NCI-H69 (cell line): ENCODE measurements at places on chromosomes 5 and 9.
A peak's percentile ranks its signal among the peaks of the same experiment; 100 is the strongest.

GRCh38 chr5:54159153-54159892, 151.1 kb downstream of the ARL15 start:
- DNase-seq = peak; percentile 34

DNA sequence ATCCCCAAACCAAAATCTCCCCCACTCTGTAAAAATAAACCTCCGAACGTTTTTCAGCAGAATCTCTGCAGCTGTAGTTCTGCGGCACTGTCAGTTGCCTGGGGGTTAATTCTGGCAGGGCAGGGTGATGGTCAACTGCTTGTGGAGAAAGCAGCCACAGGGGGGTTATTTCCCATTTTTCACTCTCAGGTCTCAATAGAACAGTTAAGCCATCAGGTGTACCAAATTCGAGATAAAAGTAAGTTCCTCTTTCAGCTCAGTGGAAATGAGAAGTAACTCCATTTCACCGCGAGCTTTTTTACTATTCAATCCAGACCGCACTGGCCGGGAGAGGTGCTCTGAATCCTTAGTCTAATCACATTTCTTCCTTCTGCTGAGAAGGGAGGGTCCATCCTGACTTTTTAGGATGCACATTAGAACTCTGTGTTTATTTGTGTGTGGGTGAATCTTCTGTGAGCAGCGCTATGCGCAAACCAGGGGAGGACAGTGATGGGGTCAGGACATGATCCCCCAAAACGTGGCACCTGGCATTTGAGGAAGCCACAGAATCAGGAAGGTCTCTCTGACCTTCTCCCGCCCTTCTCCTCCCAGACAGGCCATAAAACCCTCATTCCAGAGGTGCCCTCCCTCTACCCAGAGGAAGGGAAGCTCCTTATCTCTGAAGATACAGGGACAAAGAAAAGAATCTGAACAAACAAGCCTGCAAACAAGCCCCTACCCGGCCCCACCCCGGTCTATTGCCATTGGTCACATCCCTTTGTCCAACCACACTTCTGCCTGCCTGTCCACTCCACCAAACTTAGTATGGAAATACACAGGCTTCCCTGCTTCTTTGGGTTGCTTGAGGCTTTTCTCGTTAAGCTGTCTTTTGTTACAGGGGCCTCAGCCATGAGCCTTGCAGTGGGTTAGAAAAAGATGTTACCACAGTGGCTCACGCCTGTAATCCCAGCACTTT, 229.0 kb downstream of the ROR2 start:
- DNase-seq = no peak

DNA sequence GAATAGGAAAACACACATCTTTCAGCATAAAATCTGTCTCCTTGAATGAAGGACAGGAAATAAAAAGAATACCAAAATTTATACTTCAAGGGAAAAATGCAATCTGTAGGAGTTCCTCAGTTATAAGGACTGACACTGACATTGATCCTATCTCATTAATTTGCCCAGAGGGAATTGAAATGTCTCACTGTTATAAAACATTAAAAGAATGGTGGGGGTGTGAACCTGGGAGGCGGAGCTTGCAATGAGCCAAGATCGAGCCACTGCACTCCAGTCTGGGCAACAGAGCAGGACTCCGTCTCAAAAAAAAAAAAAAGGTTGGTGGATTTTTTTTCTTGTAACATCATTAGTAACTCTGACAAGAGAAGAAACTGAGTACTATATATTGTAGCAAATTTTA, 60.8 kb downstream of the TTLL11 start:
- no peak for DNase-seq

GRCh38 chr9:113452113-113452605, 11.4 kb upstream of the RGS3 start:
- DNase-seq = no peak

GRCh38 chr5:71589903-71590302, 2.8 kb downstream of the MCCC2 start:
- DNase-seq = peak; percentile 27

GRCh38 chr9:73548201-73548600, 396.5 kb downstream of the ANXA1 start:
- peak; percentile 2 for DNase-seq

DNA sequence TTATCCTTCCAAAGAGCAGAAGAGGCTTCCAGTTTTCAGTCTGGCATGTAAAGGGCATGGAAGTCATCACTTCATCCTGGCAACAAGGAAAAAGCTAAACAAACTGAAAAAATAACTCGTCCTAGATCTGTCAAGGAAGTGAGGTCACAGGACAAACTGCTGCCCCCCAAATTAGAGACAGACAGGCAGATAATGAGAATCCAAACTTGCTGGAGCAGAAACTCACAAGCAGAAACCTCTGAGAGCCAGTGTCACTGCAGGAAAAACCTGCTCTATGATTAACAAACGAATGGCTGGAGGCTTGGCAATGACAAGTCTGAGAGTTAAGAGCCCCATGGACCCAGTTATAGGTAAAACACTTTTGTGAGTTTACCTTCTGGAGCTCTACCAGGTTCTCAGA, 18.9 kb upstream of the MLANA start:
- DNase-seq = no peak

DNA sequence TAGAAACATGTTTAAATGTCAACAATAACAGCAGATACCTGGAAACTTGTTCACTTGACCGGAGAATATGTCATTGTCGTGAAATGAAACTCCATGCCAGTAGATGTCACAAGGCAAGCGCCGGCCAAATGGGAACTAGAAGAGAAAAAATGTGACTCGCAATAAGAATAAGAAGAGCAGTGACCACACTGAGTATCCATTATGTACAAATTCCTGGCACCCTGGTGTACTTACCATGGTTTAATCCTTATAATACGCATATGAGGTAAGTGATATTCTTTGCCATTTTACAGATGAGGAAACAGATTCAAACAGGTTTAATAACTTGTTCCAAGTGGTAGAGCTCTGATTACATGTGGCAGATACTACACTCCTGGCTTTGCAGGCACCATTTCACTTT, 53.9 kb downstream of the TTLL11 start:
- DNase-seq = no peak

DNA sequence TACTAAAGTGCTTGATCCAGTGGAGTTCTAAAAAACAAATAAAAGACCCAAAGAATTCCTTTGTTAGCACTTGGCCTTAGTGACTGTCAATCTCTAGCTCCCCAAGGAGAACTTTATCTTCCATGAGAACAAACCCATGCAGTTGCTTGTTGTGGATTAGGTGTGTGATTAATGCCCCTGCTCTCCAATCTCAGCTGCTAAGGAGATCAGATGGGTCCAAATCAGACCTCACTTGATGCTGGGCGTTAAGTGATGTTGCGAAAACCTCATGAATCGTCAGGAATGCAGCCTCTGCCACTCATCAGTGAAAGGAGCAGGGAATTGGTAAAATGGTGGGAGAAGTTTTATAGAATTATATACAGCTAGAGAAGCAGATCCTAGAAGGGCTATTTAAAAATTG, 133.7 kb downstream of the DMAC1 start:
- no peak for DNase-seq

GRCh38 chr9:37550781-37551180, 25.4 kb downstream of the FBXO10 start:
- DNase-seq = no peak

- DNase-seq = no peak
Observed at GRCh38 chr9:94843134-94843533, 116.6 kb downstream of the AOPEP start.

DNA sequence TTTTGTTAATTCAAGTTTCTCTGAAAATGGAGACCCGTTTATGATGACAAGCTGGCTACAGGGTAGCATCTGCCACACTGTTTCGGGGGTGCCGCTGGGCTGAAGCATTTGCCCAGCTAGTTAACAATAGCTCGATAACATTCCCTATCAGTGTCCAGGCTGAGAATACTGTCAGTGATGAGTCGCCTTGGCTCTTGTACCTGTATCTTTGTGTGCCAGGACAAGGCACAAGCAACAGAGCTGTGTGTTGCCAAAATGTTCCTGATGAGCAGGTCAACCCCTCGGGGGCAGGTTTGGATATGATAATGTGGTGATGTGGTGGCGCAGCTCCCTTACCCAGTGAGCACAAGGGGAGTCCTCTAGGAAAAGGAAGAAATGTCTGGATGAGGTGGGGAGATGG, 7.0 kb downstream of the TGFBI start:
- no peak for DNase-seq

- no peak for DNase-seq
Observed at GRCh38 chr5:74422671-74423070, 217.9 kb downstream of the ENC1 start.

- no peak for DNase-seq
Observed at GRCh38 chr9:109507421-109507838, 9.3 kb upstream of the PTPN3 start.

DNA sequence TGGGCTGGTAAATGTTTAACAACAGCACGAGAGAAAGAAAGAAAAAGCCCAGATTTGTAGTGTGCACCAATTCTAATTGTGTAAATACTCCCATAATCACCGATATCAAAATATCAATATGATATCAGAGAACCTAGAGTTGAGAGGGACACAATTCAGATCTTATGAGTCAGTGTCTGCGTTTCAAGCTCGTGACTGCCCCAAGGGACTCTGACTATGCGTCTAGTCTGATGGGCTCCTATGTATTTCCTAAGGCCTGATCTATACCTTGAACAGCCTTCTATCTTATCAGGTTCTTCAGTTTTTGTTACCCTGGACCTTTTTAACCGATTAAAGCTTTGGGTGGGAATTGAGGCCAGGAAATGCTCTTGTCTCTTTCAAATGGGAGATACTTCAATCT, 243.0 kb upstream of the SLC24A2 start:
- peak; percentile 12 for DNase-seq

DNA sequence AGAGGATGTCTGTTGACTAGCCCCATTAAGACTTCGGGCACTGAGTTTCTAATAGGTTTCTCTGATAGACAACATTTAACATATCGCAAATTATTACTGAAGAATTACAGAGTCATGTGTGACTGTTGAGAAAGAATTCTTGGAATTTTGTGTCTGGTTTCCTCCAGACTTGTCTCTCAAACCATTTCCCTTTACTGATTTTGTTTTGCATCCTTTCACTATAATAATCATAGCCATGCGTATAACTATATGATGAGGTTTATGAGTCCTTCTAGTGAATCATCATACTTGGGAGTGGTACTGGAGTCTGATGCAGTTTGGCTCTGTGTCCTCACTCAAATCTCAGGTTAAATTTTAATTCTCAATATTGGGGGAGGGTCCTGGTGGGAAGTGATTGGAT, 27.0 kb downstream of the ZNF169 start:
- no peak for DNase-seq

GRCh38 chr9:34380511-34381315, 4.0 kb upstream of the MYORG start:
- peak; percentile 93 for DNase-seq

GRCh38 chr9:94869415-94869843, 142.9 kb downstream of the AOPEP start:
- DNase-seq = no peak
